ENCODE measurements at places on chromosomes 5 and 9. TPM values are rescaled to one million over a fixed set of nuclear protein-coding genes. Genes with fewer than 3 reads are reported as not detected.

ANKRD18B gene
- total RNA-seq: 0.76 TPM

NDUFA8 gene
- 25.4 TPM for total RNA-seq

DNA sequence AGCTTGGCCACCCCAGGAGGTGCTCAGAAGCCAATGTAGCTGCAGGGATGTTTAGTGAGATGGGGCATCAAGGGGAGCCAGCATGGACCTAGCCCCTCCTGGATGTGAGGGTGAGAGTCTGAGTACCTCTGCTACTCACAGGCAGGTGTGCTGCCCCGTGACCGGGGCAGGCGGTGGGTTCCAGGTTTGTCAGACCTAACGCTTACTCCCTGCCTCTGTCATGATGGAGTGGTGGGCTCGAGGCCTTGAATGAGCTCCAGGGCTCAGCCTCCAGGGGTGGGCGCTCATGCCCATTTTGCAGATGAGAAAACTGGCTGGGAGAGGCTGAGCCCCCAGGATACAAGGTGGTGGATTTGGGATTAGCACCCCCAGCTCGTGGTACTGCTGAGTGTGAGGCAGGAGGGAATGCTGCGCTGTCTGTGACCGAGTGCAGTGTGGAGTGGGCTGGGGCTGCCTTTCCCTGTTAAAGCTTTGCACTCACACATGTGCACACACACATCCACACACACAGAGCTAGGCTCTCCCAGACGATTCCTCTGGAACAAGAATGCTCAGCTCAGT, 1.5 kb downstream of the RXRA start:
- no peak overlapping the region for H3K4me3 ChIP-seq
- DNase-seq: no peak
- no peaks in the 10 kb centered on the region for H3K27me3 ChIP-seq
- H3K4me1 ChIP-seq: no peaks in the 10 kb centered on the region
- H3K36me3 ChIP-seq: no peaks in the 10 kb centered on the region

DIRAS2 gene
- total RNA-seq: not detected

GRCh38 chr9:9478741-9479140, 1134.1 kb downstream of the PTPRD start:
- no peak overlapping the region for H3K4me3 ChIP-seq
- no peaks in the 10 kb centered on the region for H3K4me1 ChIP-seq
- DNase-seq: no peak
- H3K27me3 ChIP-seq: no peaks in the 10 kb centered on the region

SLC25A2 gene
- not detected for total RNA-seq

GRCh38 chr9:86575825-86576525, 221.8 kb upstream of the TUT7 start:
- peaks cover 12% of the 10 kb centered on the region for H3K27me3 ChIP-seq
- no peak overlapping the region for H3K4me3 ChIP-seq
- no peak for DNase-seq
- no peaks in the 10 kb centered on the region for H3K36me3 ChIP-seq
- H3K27ac ChIP-seq: no peak overlapping the region
- no peaks in the 10 kb centered on the region for H3K4me1 ChIP-seq

DNA sequence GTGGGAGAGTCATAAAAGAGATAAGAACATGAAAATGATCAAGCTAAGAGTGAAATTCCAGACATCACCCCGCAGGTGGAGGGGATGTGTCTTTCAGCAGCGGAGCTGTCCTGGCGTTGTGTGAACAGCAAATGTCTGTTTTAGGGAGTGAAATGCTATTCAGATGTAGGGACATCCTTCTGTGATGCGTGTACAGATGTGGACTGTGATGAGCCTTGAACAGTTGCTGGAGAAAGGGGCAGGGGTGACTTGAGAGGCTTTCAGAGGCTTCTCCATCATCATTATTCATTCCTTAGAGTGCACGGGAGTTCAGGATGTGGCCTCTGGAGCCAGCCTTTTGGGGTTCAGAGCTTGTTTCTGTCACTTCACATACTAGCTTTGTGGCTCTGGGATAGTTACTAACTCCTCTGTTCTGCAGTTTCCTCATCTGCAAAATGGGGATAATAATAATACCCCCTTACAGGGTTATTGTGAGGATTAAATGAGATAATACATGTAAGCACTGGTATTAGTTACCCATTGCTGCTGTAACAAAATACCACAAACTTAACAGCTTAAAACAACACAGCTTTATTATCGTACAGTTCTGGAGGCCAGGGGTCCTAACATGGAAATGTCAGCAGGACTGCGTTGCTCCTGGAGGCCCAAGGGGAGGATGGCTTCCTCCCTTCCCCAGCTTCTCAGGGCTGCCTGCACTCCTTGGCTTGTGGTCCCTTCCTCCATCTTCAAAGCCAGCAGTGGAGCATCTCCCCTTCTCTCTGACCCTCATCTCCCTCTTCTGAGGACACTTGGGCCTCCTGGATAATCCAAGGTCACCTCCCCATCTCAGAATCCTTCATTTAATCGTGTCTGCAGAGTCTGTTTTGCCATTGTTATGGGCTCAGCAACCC, 9.4 kb downstream of the TRAF1 start:
- H3K27me3 ChIP-seq: no peaks in the 10 kb centered on the region
- no peak overlapping the region for H3K4me3 ChIP-seq
- H3K27ac ChIP-seq: peak overlapping the region; percentile 52
- H3K4me1 ChIP-seq: peaks cover 25% of the 10 kb centered on the region

PAXX gene
- total RNA-seq: 135 TPM

DNA sequence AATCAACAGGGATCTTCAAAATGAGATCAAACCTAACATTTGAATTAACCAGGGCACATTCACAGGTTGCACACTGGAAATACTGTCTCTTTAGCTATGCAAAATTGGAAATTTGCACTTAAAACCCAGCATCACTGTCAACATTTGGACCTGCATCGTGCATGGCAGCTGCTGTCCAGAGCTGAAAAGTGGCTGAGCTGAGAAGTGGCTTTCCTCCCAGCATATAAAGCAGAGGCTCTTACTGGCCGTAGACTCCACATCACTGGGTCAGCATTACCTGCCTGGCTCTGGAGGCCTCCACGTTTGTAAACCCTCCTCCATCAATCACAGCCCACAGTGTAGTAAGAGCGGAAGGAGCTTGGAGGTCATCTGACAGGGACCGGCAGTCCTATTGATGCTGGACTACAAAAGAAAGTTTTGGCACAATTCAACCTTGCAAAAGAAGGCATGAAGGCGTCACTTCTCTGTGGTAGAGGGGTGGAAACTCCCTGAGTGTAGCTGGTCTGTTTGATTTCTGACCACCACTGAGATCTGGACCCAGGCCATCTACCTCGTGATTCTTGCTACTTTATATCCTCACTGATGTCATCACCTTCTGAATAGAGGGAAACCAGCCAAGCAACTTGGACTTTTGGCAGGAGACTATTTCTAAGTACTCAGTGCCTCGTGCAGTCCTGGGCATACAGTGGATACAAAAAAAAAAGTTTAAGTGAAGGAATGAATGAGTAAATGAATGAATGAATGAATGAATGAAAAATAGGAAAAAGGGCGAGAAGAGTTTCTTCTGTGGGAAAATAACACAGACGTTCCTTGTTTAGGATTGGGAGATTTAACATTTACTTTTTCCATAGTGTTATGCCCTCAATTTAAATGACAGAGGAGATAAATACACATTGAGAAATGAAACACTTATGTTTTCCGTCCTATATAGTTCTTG, 14.8 kb downstream of the RASEF start:
- H3K27ac ChIP-seq: no peak overlapping the region
- H3K27me3 ChIP-seq: no peaks in the 10 kb centered on the region
- H3K4me3 ChIP-seq: no peak overlapping the region
- H3K4me1 ChIP-seq: no peaks in the 10 kb centered on the region
- no peak for DNase-seq

SLC34A1 gene
- 0.13 TPM for total RNA-seq

PCDHGA12 gene
- 0.09 TPM for total RNA-seq

TLX3 gene
- total RNA-seq: not detected

- no peaks in the 10 kb centered on the region for H3K4me1 ChIP-seq
- H3K27me3 ChIP-seq: peaks cover 39% of the 10 kb centered on the region
- H3K36me3 ChIP-seq: no peaks in the 10 kb centered on the region
- no peak for DNase-seq
Observed at GRCh38 chr5:6587171-6587570, 45.7 kb downstream of the NSUN2 start.

- H3K36me3 ChIP-seq: peaks cover 4% of the 10 kb centered on the region
- DNase-seq: no peak
- H3K4me3 ChIP-seq: no peak overlapping the region
- no peak overlapping the region for H3K27ac ChIP-seq
- no peaks in the 10 kb centered on the region for H3K4me1 ChIP-seq
Observed at GRCh38 chr9:120383611-120383998, 196.4 kb downstream of the CDK5RAP2 start.

- no peak overlapping the region for H3K4me3 ChIP-seq
- DNase-seq: no peak
- H3K27ac ChIP-seq: no peak overlapping the region
- no peaks in the 10 kb centered on the region for H3K4me1 ChIP-seq
- no peaks in the 10 kb centered on the region for H3K27me3 ChIP-seq
Observed at GRCh38 chr9:69719367-69719766, 40.4 kb downstream of the PTAR1 start.

- H3K36me3 ChIP-seq: peaks cover 32% of the 10 kb centered on the region
- H3K4me1 ChIP-seq: no peaks in the 10 kb centered on the region
- DNase-seq: no peak
- H3K4me3 ChIP-seq: no peak overlapping the region
- H3K27me3 ChIP-seq: no peaks in the 10 kb centered on the region
Observed at GRCh38 chr9:136512651-136513071, 29.8 kb upstream of the SEC16A start.

DNA sequence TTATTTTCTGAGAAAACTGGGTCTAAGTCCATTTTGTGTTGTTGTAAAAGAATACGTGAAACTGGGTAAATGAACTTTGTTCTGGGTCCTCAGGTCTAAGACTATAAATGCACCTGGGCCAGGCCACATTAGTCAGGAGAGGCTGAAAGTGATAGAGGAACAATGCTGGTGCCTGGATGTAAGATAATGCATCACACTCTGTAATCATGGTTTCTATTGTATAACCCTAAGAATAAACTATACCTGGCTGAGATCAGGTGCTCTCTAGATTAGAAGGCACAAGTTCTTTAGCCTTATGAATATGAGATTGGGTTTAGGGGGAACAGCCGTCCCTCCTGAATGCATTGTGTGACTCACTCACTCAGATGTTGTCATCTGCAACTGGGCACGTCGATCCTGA, 675.5 kb downstream of the HTR1A start:
- no peak for DNase-seq
- no peaks in the 10 kb centered on the region for H3K4me1 ChIP-seq
- H3K27me3 ChIP-seq: no peaks in the 10 kb centered on the region

DNA sequence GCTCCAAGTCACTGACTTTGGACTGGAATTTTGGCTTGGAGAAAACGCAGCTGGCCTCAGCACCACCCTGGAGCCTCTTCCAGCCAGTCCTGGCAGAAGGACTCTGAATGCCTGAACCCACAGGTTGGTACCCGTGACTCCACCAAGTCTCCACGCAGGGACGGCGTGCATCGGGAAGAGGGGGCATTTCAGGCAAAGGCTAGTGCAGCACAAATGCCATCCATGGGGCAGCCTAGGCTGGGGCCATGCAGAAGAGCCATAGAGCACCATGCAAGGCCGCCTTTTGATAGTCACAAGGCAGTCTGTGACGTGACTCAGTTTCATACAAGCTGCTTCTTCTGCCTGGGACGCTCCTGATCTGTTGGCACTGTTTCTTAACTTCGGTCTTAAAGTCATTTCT, 28.0 kb downstream of the GDNF start:
- no peak overlapping the region for H3K27ac ChIP-seq
- no peaks in the 10 kb centered on the region for H3K27me3 ChIP-seq
- no peaks in the 10 kb centered on the region for H3K4me1 ChIP-seq

SLC6A19 gene
- not detected for total RNA-seq

- H3K27me3 ChIP-seq: no peaks in the 10 kb centered on the region
- H3K27ac ChIP-seq: no peak overlapping the region
- H3K4me3 ChIP-seq: no peak overlapping the region
- H3K4me1 ChIP-seq: no peaks in the 10 kb centered on the region
- H3K36me3 ChIP-seq: no peaks in the 10 kb centered on the region
- DNase-seq: no peak
Observed at GRCh38 chr5:118069452-118069851, 918.9 kb downstream of the DTWD2 start.

CER1 gene
- total RNA-seq: not detected

DNA sequence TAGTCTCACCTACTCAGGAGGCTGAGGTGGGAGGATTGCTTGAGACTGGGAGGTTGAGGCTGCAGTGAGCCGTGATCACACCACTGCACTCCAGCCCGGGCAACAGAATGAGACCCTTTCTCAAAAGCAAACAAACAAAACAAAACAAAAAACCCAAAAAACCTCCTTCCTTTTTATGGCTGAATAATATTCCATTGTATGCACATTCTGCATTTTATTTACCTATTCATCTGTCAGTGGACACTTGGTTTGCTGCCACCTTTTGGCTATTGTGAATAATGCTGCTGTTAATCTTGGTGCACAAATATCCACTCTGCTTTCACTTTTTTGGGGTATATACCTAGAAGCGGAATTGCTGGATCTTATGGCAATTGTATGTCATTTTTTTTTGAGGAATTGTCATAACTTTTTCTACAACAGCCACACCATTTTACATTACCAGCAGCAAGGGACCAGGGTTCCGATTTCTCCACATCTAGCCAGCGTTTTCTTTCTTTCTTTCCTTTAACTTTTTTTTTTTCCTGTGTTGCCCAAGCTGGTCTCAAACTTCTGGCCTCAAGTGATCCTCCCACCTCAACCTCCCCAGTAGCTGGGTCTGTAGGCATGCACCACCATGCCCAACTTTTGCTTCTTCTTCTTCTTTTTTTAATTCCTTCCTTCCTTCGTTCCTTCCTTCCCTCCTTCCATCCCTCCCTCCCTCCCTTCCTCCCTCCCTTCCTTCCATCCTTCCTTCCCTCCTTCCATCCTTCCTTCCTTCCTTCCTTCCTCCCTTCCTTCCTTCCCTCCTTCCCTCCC, 30.6 kb downstream of the NKX2-5 start:
- DNase-seq: no peak
- H3K4me1 ChIP-seq: no peaks in the 10 kb centered on the region
- H3K36me3 ChIP-seq: no peaks in the 10 kb centered on the region

DNA sequence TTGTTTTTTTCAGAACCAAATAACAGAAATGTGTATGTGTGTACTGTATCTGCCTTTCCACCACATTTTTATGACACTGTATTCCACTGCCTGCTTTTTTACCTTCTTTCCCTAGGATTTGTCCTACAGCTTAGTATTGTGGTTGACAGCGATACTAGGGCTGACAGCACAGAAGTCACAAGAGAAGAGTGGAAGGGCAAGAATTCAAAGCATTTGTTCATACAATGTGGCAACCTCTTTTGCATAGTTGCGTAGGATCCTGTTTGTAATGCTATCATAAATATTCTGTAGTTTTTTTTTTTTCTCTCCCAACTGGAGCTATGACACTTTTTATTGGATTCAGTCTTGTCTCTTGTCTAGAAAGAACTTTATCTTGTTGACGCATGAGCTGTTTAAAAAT, 5.6 kb upstream of the BNIP1 start:
- H3K27me3 ChIP-seq: no peaks in the 10 kb centered on the region
- no peak overlapping the region for H3K27ac ChIP-seq

GRCh38 chr5:156505101-156505500, 178.1 kb downstream of the SGCD start:
- H3K4me1 ChIP-seq: no peaks in the 10 kb centered on the region
- DNase-seq: no peak
- no peaks in the 10 kb centered on the region for H3K36me3 ChIP-seq
- H3K27ac ChIP-seq: no peak overlapping the region

- DNase-seq: no peak
- H3K4me3 ChIP-seq: no peak overlapping the region
- H3K36me3 ChIP-seq: no peaks in the 10 kb centered on the region
- no peaks in the 10 kb centered on the region for H3K27me3 ChIP-seq
- no peaks in the 10 kb centered on the region for H3K4me1 ChIP-seq
Observed at GRCh38 chr5:161078793-161079192, 226.8 kb upstream of the ATP10B start.

ADAMTSL1 gene
- not detected for total RNA-seq

- no peak for DNase-seq
- no peaks in the 10 kb centered on the region for H3K36me3 ChIP-seq
- no peak overlapping the region for H3K27ac ChIP-seq
- no peaks in the 10 kb centered on the region for H3K4me1 ChIP-seq
- H3K27me3 ChIP-seq: no peaks in the 10 kb centered on the region
Observed at GRCh38 chr5:32475334-32476097, 31.0 kb upstream of the ZFR start.

All from T-cell (primary cell).